WERI-Rb-1 (cell line): ENCODE measurements at places on chromosomes 5 and 9.

DNA sequence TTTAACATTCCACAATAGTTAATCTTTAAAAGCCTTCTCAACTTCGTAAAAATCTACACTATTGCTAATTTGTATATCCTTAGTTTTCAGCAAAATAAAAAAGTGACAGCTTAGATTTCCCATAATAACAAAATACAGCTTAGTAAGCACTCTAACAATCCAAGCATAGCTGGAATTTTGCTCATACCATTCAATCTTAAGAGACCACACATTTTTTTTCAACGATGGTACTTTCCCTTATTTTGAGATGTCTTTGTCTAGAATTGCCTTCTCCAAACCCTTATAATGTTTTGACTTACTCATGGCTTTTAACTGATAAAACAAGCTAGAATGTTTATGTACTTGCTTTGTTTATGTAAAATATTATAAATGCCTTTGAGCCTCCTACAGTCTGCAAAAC is 65.6 kb downstream of the HOMER1 start:
- DNase-seq = no peak

DNA sequence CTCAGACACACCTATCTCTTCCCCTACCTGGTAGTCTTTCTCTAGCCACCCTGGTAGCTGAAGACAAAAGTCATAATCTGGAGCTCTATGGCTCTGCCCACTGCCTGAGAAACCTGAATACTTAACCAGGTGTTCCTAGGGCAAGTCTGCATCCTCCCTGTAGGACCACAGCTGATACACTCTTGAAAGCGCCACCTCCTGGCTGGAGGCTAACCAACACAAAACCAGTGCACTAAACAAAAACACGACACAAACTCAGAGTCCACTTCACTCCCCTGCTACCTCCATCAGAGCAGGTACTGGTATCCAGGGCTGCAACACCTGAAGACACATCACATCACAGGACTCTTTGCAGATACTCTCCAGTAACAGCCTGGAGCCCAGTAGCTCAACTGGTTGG is 84.6 kb upstream of the ANXA1 start:
- DNase-seq = no peak

DNA sequence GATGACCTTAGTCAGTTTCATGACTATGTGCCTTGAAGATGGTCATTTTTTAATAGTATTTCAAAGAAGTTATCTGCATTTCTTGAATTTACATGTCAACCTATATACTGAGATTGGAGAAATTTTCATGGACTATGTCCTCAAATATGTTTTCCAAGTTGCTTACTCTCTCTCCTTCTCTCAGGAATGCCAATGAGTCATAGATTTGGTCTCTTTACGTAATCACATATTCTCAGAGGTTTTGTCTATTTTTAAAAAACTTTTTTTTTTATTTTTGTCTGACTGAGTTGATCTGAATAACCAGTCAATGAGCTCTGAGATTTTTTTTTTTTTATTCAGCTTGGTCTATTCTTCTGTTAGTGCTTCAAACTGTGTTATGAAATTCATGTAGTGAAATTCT is 374.7 kb upstream of the GRIN3A start:
- no peak for DNase-seq

DNA sequence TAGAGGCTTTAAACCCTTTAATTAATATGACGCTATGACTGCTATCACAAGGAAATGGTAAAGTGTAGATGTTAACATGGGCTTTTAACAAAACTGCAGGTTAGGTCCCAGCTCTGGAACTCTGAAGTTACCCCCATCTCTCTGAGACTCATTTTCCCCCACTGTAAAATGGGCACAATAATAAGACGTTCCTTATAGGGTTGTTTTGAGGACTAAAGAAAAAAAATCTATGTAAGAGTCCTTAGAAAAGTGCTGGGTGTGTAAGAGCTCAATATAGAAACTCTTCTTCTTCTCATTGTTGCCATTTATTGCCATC is 45.8 kb upstream of the STK32A start:
- no peak for DNase-seq

GRCh38 chr5:172412724-172413286 is 41.5 kb downstream of the SH3PXD2B start:
- no peak for DNase-seq

- no peak for DNase-seq
Observed at GRCh38 chr5:84549054-84549453, 164.4 kb upstream of the EDIL3 start.

- no peak for DNase-seq
Observed at GRCh38 chr5:81505672-81506071, 111.7 kb upstream of the ACOT12 start.
